ENCODE measurements at places on chromosomes 11 and 22.

GRCh38 chr22:46336119-46337078, 885 bp downstream of the TRMU start:
- DNase-seq = no peak

DNA sequence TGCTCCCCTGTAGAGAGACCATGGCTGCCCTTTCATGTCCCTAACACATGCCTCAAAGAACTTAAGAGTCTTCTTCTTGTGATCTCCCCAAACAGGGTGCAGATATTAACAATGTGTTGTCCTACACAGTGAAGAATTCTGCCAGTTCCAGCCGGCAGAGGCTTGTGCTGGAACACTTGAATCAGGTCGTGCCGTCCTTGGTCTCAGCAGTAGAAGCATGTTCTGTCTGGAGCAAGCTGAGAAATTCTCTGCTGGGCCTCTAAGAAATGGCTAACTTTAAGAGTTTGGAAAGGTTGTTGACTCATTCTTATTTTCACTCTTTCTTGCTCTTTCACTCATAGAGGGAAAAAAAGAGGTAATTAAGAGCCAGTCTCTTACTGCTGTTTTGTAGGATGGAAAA, 71.1 kb upstream of the SLC25A18 start:
- DNase-seq = no peak

DNA sequence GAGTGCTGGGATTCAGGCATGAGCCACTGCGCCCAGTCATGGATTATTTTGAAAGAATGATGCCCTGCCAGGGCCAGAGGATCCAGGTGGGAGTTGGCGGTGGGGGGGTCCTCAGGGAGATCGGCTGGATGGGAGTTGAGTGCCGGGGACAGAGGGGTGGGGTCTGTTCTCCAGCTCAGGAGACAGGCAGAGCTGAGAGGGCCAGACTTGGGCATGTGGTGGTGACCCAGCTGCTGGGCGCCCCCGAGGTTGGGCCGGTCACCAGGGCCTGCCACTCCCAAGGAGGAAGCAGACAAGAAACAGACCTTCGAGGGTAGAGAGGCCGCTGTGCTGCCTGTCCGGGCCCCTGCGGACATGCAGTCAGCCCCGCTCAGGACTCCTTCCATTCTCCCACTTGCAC, 11.8 kb upstream of the PRODH start:
- DNase-seq = no peak

DNA sequence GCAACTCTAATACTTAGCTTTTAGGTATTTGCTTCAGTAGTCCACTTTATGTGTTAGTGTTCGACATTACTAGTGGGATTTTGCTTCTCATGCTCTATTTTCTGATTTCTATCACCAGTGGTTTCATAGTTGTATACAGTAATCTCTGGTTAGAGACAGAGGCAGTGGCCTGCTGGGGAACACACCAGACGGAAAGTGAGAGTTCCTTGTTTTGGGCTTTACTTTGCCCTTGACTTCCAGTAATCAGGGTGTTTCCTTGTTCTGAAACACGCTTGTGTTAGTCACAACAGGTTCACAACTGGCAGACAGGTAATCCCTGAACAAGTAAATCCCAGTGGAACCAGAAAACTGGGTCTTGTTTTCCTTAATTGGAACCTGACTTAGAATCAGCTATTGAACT, 56.0 kb downstream of the PACS1 start:
- no peak for DNase-seq

DNA sequence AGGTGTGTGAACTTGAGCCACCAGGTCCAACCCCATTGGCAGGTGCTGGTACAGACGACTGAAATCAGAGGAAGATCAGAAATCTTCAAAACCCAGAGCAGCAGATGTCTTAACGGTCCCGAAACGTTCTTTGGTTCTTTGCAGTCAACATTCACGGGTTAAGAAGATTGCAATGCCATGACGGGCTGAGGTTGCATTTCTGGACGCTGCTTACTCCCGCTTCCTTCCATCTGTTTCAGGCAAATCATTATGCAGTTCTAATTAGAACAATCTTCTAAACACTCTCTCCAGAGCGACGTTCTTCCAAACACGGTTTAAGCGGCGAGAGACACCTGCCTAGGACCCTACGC, 492 bp upstream of the LUZP2 start:
- DNase-seq = no peak

GRCh38 chr22:35506259-35506570, 34.4 kb upstream of the RASD2 start:
- DNase-seq = no peak

DNA sequence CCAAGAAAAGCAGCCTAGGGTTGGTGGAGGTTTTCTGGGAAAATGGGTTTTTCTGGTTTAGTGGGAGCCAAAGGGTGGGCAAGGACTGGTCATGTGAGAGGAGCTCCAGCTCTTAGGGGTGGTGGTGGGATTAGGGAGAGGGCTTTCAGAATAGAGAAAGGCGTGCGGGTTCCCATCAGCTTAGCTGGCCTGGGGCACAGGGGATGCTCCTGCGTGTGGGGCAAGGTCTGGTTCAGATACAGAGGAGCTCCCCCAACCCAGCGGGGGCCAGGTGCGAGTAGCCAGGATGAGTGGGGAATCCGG, 644 bp downstream of the TMEM134 start:
- DNase-seq = no peak

DNA sequence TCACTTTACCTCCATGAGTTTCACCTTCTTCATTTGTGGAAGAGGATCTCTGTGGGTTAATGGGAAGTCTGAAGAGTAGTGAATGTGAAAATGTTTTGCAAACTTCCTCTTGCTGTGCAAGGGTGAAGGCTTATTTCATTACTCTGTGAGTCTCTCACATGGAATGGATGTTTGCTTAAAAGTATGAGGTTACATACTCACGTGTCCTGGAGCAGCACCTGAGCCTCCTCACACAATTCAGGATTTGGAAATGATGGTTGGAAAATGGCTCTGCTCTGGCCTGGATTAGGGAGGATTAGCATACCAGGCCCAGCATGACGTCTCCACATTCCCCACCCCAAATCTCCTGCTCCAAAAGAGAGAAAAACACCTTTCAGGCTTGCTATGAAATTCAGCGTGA, 4.8 kb downstream of the GRAMD1B start:
- no peak for DNase-seq

All from right lung (tissue), 10 donors.